ENCODE measurements at places on chromosomes 3 and 15. TPM values are rescaled to one million over a fixed set of nuclear protein-coding genes. Genes with fewer than 3 reads are reported as not detected.

GRCh38 chr3:114827495-114827894 lies 319.6 kb downstream of the ZBTB20 start:
- no peak for DNase-seq

- no peak for DNase-seq
Observed at GRCh38 chr3:127387119-127387518, 99.3 kb upstream of the PRR20G start.

GRCh38 chr3:155889952-155890351 lies 19.5 kb downstream of the GMPS start:
- no peak for DNase-seq

DNA sequence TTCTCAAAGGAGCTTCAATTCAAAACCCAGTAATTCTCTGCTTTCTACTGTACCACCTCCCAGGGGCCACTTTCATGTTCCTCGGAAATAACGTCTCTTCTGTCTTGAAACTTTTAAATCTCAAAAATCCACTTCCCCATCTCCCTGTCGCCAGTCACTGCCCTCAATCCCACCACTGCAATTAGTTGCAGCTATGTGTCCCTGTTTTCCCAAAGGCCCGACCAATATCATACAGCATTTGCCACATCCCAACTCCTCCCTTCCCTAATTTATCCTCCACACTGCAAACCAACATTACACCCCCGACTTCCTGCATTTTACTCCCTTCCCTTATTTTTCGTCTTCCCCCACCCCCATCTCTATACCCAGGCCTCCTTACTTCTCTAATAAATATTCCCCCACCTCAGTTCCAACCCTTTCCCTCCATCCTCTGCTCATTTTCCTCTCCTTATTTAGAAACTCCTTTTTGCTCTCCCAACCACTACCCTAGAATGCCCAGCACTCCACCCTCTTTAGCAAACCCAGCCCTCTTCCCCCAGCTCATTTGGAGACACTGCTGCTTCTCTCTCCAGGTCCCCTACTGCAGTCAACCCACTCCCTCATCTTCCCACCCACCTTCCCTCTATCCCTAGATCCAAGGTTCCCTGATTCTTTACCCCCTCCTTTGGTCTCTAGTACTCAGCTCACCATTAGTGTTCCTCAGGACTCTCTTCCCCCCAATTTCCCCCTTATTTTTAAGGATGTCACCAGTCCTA lies 1.1 kb downstream of the NPTN start:
- DNase-seq, result no peak

TMF1 gene
- 31.1 TPM for total RNA-seq

AADACL2 gene
- not detected for total RNA-seq

DNA sequence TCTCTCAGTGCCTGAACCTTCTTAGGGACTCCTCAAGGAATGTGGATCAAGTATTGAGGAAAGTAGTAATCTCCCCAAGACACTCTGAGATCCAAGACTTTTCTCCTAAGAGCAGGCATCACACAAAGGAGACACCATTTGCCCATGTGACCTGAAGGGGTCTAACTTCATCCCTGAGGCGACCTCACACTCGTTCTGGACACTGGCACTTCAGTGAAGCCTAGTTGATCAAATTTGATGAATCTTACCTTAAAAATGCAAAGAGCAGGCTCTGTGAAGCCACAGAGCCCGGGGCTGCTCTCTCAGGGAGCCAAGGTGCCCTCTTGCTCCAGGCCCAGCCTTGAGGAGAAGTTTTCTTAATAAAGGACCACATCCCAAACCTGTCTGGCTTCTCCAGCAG lies 64.3 kb downstream of the SCN11A start:
- DNase-seq, result no peak

CORO2B gene
- total RNA-seq, result 1.4 TPM

GRCh38 chr3:152374262-152374990 lies 105.7 kb downstream of the MBNL1 start:
- no peak for DNase-seq

GRCh38 chr15:42848846-42849245 lies 71.7 kb downstream of the TTBK2 start:
- DNase-seq, result no peak

IGSF10 gene
- total RNA-seq, result 0.06 TPM

DNA sequence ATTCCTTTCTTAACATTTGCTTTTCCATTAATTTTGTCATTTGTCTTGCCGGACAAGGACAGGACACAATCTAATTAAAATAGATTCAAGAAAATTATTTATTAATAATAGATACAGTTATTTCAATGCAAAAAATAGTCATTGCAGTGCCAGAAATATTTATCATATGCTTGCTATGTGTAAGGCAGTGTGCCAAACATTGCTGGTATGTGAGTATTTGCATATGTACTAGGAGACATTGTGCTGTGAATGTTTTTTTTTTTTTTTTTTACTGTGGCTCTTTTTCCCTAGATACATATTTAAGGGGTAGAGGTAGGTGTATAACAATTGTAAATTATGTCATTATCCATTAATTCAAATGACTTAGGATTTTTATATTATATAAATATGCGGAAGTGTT lies 23.3 kb downstream of the SPRED1 start:
- DNase-seq, result no peak

Measured in psoas muscle (tissue), 8 donors.